ENCODE measurements at places on chromosomes 3 and 15. TPM values are rescaled to one million over a fixed set of nuclear protein-coding genes. Genes with fewer than 3 reads are reported as not detected.

- peak; percentile 16 for DNase-seq
Observed at GRCh38 chr3:23685541-23686258, 120.1 kb upstream of the UBE2E1 start.

DNA sequence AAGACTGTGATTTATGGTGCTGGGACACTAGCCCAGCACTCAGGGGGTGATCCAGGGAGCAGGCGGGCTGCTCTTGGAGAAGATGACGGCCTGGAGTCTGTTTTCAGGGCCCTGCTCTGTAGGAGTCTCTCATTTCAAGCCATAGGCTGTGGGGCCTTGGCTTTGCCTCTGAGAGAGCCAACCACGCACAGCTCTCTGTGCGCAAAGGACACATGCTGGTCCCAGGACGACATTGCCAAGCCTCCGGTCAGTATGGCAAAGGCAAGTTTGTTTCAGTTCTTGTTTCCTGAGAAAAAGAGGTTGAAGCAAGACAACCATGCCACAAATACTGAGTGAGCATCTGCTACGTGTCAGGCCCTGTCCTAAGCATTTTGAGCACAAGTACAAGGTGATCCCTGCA, 197.1 kb downstream of the EPHB1 start:
- DNase-seq = no peak

DNA sequence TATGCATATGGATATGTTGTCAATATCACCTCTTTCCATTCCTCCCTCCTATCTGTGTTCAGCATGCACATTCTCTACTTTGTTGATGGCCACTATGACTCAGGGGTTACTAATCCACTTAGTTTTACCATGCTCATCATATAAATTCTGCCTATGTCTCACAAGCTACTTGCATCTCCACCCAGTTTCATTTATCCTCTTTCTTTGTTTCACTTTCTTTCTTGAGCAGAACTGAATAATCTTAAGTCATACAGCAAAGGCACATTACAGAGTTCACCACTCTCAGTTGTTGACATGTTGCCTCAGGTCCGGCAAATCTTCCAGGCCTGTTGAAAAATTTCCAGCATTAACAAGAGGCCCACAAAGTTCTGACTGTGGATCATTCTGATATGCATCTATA, 71.5 kb downstream of the SSR3 start:
- DNase-seq = peak; percentile 31

DNA sequence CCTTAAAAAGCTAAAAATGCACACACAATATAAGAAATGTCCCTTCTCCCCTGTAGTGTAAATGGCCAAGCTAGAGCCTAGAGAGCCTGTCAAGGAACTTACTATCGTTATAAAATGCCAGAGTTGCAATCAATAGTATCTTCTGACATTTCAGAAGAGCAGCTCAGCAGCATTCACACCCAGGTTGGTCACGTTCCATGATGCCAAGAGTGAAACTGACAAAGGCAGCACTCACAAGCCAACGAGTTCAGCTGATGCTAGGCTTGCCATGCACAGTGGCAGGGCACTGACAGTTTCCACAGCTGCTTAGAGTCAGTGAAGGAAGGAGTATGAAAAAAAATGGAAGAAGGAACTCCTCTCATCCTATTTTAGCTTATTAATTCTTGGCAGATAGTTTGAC, 331.4 kb upstream of the CCDC54 start:
- no peak for DNase-seq

DNA sequence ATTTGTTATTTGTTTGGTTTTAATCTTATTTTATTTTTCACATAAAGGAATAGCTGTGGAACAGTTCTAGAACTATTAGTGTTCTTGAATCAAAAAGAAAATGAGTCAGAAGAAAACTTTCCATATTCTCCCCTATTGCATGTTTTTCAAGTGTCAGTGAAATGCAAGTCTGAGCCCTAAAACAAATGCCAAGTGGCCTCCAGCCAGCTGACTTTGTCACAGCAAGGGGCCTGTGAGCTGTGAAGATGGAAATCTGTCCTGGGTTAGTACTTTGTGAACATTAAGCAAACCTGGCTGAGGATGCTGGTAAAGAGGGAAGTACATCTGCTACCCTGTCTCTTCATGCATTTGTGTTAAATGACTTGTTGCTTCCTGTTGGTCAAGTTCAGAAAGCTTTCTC, 14.2 kb downstream of the LRRC49 start:
- DNase-seq = no peak

DNA sequence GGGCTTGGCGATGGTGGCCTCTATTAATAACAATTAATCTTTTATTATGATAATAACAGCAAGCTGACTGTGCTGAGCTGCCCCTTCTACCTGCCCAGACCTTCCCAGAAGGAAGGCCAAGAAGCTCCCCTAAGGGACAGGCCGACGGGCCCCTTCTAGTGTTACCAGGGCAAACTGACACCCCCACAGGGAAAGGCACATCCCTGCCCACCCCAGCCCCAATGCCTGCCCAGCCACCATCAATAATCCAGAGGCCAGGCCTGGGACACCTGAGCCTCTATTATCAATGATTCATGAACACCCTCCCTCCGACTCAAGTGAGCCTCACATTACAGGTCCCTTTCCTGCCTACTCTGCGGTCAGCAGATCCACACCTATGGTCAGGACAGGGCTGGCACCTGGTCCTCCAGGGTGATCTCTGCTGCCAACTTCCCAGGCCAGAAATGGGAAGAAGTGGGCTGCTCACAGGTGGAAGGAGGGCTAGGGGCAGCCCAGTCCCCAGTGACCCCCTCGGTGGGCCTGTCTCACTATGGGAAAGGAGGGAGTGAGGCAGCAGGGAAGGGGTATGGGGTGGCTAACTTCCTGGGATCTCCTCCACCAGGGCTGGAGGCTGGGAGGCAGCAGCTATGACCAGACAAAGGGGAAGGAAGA, 1.8 kb downstream of the TWF2 start:
- DNase-seq = no peak

GRCh38 chr3:176872771-176873209, 324.5 kb downstream of the TBL1XR1 start:
- DNase-seq = peak; percentile 77

DNA sequence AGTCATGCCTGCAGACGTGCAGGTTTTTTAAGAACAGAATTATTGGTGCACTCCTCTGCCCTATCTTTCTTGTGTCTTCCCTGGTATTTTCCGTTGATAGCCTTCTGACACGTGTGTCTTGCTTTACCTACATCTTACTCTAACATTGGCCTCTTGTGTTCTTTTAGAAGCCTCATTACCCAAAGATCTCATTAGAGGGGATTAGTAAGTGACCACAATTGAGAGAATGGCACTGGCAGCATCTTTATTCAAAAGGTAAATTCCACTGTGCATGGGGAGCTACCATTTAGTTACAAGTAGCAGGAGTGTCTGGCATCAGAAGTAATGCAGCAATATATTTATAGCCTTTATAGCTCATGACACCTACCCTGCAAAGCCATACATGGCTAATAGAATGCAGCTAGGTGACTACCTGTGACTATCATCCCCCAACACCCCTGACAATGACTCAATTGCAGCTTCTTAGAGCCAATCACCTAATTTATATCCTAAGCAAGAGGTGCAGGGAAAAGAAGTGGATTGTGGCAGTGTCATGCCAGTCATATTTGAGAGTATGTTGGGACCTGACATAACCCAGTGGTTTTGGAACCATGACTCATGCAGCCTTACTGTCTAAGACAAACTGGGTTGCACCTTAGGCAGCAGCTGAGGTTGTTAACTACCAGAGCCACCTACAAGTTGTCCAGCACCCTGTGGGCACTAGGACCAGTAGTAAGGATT, 164.8 kb downstream of the GRM7 start:
- DNase-seq = no peak

GRCh38 chr3:44887101-44887500, 12.7 kb downstream of the TGM4 start:
- DNase-seq = no peak

- DNase-seq = no peak
Observed at GRCh38 chr3:72336821-72337479, 511.3 kb downstream of the SHQ1 start.

GRCh38 chr3:125479091-125479490, 40.9 kb downstream of the SNX4 start:
- no peak for DNase-seq

GRCh38 chr3:100117093-100117492, 2.8 kb upstream of the FILIP1L start:
- no peak for DNase-seq

DNA sequence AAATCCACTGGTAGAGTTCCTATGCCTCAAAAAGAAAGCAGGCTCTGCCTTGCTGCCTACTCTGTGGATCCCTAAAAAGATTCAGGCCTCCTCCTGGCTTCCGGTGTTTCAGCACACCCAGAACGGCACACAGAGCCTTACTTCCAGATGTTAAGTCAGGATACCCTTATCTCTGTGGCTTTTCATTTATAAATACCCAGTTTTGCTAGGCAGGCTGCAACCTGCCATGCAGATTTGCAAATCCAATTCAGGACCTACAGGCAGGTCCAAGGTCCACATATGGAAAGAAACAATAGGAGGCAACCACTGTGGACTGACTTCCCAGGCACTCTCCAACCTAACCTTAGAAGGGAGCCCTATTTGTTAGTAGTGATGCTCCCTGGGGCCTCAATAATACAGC, 30.7 kb downstream of the EFL1 start:
- no peak for DNase-seq

GRCh38 chr3:155790272-155790925, 15.7 kb downstream of the C3orf33 start:
- no peak for DNase-seq

GRCh38 chr3:112640930-112641801, at the start of gene CCDC80:
CCDC80 (minus strand) TSS chr3:112641143; CDS start chr3:112639905, 1,238 bp downstream.
- no peak for DNase-seq

- no peak for DNase-seq
Observed at GRCh38 chr3:182078316-182078715, 366.6 kb downstream of the SOX2 start.

GRCh38 chr3:45950686-45951600, 7.7 kb downstream of the CXCR6 start:
- DNase-seq = peak; percentile 70

Gene CCDC32
- 25.8 TPM for total RNA-seq

Gene ZNF385D
- not detected for total RNA-seq

DNA sequence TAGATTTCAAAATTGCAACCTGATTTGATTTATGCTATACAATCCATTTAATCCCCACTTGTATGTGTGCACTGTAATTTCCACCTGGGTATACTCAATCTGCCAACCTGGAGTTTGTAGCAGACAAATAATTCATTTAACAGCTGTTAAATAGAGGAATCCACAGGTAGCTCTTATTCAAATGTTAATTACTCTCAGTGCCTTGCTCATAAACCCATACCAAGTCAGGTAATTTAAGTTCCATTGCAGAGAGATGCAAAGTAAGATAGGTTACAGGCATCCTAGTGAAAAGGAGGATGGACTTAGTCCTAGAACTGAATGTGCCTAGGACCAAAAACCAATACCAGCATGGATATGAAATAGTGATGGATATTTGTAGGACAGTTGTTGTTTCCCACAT, 674.2 kb downstream of the TBL1XR1 start:
- DNase-seq = no peak

DNA sequence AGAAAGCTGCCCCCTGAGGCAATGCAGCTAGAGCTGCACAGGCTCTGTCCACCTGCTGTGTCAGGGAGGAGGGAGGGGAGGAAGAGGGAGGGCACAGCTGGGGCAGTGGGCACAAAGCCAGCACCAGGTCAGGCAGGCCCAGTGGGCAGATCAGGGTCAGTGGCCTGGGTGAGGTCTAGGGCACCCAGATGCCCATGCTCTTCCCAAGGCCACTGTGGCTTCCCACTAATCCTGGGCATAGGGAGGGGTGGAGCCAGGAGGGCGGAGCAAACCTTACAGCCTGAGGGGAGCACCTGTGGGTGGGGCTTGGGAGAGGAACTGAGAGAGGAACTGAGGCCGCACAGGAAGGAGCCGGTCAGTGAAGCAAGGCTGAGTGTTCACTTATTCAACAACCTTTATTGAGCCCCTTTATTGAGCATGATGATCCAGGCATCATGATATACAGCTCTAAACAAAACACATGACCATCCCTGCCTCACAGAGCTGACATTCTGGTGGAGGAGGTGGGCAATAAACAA, 55.0 kb downstream of the RHCG start:
- no peak for DNase-seq

DNA sequence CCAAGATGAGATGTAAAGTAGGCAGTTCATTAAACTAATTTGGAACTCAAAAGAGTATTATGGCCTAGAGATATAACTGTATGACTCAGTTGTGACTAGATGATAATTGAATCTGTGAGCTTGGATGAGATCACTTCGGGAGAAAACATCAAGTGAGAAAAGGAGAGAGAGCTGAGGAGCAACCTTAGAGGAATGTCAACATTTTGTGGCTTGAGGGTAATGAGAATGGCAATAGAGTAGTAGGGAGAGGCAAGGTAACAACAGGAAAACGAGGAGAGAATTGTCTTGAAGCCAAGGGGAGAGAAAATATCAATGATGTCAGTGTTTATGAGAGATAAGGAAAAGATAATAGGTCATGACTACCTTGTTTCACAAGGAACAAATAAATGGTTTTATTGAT, 580.2 kb downstream of the NLGN1 start:
- DNase-seq = no peak

- no peak for DNase-seq
Observed at GRCh38 chr3:194715022-194715800, 29.5 kb downstream of the FAM43A start.

DNA sequence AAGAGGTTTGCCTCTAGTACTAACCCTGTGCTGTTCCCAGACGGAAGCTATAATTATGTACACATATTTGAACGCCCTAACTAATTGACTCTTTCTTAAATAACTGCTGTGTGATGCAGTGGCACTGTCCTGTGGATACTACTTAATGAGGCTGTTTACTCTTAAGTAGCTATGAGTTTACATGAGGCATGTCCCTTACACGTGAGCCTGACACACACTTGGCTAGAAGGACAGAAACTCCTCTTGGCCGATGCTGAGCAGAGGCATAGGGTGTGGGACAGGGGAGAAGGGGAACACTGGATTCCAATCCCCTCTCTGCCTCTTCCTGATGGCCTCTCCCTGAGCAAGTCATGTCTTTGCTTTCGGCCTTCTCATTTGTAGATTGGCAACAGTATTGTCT, 21.9 kb downstream of the EHD4 start:
- no peak for DNase-seq

Gene CLDN11
- total RNA-seq = not detected

DNA sequence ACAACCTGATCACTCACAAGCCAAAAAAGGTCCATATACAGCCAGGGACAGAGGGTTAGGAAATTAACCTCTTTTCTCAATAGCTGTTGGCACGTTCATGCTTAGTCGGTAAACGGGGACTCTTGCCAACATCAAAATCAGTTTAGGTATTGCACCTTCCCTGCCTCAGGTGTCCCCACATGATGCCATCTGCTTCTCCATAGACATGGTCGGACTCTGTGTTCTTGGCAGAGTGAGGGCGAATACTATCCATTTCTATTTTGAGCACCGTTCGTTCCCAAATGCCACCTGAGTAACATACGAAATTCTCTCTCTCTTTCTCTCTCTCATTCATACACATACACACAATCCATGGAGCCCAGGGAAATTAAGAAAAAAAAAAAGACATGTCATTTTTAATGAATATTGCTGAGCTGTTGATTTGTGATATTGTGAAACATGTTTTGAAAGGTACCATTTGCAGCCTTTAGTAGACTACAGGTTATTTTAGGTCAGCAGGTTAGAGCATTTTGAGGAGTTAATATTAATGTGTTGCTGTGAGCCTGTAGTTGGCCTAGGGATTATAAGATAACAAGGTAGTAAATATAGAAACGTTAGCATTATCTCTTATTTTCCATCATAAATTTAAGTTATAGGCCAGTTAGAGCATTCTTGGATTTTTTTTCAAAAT, 78.5 kb downstream of the GHSR start:
- no peak for DNase-seq
